ENCODE measurements at places on chromosomes 11 and 22.

- DNase-seq: no peak
Measured at GRCh38 chr22:19773470-19774040, 13.0 kb downstream of the TBX1 start.

- DNase-seq: no peak
Measured at GRCh38 chr11:87173185-87174039, 135.7 kb downstream of the TMEM135 start.

DNA sequence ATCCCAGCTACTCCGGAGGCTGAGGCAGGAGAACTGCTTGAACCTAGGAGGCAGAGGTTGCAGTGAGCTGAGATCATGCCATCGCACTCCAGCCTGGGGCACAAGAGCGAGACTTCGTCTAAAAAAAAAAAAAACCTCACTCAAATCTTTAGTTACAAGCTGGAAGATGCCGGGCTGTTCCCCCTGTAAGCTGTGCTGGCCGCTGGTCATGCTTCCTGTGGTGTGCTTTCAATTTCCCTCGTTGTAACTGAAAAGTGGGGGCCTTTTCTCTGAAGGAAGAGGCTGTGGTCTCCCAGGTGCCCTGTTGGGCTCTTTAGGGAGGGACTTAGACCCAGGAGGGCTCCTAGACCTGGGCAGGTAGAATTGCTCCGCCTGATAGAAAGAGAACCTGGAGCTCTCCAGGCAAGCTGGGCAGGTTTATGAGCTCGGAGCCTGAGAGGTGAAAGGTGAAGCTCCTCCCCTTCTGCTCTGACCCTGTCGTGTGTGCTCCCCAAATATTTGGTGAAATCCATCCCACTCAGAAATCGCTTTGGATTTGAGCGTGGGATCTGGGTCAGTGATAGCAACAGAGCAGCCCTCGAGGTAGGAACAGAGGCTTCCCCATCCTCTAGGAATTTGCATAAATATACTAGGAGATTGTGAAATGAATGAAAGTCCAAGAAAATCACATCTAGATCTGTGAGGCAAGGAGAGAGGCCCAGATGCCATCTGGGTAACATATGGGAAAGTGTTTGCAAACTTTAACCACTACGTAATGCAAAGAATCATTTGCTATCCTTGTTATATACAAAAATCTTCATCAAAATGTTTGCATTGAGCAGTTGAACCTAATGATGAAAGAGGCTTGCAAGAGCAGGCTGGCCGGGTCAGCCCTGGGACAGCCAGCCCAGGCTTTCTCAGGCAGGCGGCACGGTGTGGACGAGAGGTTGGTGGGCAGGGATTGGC lies 154.3 kb downstream of the FBXO7 start:
- DNase-seq: no peak

GRCh38 chr11:64741375-64742086 lies 2.4 kb downstream of the RASGRP2 start:
- DNase-seq: no peak

GRCh38 chr22:20124083-20124787 lies 7.2 kb upstream of the TRMT2A start:
- DNase-seq: no peak

DNA sequence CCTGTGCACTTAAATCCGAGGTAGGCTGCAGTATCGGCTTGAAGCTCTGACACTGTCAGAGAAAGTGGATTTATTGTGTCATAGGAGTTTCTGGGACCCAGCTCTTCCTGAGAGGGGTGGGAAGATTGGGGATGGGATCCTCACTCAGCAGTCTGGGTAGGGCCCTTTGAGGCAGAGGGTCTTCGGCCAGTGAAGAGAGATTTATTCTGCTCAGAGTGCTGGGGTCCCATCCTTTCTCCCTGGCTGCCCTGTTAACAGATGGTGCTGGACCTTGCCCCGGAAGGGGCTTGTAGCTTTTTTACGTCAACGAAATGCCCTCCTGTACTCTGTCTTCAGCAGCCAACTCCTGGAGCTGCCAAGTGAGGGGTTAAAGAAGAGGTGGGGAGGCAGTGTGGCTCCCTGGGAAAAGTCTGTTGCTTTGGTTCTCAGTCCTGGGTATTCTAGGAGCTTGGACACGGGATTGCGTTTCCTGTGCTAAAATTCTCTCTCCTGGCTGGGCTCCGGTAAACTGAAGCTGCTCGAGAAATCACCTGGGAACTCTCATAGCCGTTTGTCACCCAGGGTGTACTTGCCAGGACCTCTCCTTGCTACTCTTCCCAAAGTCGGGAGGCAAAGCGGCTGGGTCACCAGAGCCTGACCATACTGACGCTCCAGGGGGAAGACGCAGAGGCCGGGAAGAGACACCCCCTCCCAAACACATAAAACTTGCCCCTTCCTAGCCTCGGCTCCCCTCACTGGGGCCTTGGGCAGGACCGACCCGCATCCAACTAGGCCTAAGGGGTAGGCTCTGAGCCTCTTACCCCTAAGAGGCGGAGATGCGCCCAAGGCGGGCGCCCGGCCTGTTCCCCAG lies 806 bp upstream of the SMDT1 start:
- peak; percentile 52 for DNase-seq

DNA sequence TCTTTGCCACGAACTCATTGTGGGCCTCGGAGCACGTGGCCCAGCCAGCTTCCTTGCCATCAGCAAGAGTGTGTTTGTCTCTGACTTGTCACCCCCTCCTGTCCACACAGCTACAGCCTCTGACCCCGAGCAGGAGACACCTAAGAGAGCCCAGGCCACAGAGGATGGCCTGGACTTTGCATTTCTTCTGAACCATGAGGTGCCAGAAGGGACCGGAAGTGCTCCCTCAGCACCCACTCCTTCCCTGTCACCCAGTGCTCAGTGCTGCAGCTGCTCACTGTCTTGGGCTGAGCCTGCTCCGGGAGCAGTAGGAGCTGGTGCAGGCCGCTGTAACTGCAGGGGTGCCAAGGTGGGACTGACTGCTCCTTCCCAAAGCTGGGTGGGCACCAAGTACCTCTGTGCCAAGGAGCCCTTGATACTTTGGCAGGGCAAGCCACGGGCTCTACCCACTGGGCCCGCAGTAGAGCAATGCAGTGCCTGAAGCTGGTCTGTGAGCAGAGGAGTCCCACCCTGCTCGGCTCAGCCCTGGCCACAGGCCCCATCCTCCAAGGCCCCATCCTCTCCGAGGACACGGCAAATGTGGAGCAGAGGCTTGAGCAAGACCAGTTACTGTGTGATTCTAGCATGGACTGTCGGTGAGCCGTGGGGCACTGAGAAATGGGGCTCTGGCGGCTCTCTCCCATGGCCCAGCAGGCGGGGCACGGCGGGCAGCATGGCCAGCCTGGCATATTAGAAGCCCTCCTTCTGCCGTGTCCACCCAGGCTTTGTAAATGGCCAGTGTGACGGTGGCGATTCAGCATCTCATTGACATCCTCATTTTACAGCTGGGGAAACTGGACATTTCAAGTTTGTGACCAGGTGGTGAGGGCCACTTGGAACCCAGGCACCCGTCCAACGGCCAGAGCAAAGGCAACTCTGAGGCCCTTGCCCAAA lies 6.3 kb downstream of the GRK2 start:
- no peak for DNase-seq

DNA sequence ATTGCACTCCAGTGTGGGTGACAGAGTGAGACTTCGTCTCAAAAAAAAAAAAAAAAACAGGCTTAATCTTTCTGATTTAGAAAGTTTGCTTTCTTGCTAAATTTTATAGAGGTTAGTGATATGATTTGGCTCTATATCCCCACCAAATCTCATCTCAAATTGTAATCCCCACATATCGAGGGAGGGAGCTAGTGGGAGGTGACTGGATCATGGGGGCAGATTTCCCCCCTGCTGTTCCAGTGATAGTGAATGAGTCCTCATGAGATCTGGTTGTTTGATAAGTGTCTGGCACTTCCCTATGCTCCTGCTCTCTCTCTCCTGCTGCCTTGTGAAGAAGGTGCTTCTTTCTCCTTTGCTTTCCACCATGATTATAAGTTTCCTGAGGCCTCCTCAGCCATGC lies 90.9 kb downstream of the OSBP2 start:
- no peak for DNase-seq

- DNase-seq: no peak
Measured at GRCh38 chr11:1767399-1768140, 3.8 kb upstream of the CTSD start.

DNA sequence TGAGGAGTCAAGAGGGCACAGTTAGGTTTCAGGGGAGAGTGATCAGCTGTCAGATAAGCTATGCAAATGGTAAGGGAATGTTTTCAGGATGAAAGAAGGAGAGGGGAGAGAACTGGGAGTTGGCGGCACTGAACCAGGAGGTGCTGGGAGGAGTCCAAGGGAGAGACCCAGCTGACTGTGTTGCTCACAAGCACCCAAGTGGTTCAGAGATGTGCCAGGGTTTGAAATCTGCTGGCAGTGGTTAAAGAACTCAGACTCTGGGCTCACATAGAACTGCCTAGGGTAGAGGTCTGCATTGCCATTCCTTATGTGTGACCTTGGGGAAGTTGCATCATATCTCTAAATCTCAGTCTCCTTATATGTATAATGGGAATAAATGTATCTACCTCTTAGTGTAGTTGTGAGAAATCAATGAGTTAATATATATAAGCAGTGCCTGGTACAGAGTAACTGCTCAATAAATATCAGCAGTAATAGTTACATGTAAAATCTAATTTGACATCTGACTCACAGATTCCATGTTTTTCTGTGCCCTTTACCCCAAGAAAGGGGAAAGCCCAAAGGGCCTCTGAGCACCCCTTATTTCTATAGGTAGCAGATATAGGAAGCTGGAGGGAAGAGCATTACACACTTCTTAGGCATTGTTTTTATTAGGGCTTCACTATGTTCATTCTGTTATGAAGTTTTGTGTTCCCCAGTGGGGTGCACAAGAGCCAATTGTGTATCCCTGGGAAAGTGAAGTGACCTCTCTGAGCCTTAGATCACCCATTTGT lies 66.9 kb upstream of the SESN3 start:
- no peak for DNase-seq

GRCh38 chr11:131664816-131665215 lies 294.4 kb downstream of the NTM start:
- DNase-seq: no peak

GRCh38 chr11:72398058-72398758 lies 36.1 kb downstream of the CLPB start:
- no peak for DNase-seq

DNA sequence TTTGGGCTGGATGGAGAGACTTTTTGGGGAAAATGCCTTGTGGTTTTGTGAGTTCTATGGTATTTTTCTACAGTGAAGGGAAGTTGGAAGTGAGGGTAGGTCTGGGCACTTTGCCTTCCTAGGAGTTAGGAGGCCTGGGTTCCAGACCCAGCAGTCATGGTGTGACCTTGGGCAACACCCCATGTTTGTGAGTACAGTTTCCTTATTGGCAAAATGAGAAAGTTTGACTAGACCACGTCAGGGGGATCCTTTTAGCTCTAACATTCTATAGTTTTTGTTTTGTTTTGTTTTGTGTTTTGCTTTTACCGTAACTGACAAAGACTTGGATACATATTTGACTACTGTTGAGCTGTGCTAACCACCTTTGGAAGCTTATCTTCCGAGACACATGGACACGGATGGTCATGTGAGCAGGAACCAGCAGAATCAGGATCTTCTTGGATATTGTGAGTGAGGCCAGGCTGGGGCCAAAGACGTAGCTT lies 109.0 kb downstream of the PKNOX2 start:
- DNase-seq: no peak

DNA sequence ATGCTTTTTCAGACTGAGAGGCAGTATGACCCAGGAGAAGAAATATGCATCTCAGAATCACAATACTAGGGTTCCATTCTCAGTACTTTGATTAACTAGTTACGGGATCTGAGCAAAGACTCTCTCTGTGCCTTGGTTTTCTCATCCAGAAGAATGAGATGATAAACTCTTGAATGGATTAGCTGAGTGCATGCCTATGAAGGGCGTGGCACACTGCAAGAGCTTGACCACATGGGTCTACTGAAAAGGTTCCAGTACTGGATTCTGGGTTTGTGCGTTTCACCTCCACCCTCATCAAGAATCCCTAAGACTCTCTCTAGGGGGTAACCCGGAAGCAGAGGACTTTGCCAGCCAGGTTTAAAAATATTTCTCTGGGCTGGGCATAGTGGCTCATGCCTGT lies 25.6 kb downstream of the PGA5 start:
- no peak for DNase-seq

DNA sequence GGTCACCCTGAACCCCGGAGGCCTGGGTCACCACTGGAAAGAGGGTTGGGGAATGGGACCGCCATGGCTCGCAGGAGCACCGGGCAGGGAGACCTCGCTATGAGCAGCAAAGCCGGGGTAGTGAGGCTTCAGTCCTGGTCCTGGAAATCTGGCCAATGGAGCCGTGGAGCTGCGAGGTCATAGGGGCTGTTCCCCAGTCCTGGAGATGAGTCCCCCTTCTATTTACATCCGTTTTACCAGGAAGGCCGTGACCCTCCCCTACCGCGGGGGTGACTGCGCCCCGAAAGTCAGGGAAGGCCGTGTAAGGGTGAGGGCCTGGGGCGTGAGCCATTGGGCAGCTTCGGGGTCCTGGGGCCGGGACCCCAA lies 449 bp downstream of the PIDD1 start:
- no peak for DNase-seq

DNA sequence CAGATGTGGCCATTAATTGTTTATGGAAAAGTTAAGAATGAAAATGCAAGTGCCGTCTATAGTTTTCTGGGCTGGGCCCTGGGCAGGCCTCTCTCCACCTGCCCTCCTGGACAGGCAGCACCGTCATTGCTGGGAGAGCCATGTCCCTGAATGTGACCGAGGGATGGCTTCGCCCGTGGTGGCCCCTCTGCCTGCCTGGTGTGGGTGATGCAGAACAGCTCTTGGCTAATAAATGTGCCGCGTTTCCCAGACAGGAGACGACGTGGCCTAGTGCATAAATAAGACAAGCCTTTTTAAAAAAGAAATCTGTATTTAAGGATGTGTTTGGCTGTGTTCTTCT lies 407.3 kb downstream of the TBC1D22A start:
- no peak for DNase-seq

DNA sequence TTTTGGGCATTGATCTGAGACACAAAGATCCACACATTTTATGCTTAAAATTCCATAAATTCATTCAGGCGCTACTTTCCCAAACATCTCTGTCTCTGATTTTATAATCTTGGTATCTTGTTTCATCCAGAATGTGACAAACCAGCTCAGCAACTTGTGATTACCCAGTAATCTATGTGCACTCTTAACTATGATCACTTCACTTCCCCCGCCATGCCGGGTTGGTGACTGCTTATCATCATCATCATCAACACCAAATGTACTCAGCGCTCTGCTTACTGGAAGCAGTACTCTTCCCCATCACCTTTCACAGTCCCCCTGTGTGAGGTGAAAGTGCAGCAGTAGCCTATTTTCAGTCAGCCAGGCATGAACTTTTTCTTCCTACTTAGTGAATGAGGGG lies 15.2 kb upstream of the MMP7 start:
- no peak for DNase-seq

Data from frontal cortex (tissue), 4 donors.